Hematopoietic multipotent progenitor cell (in vitro differentiated cells): ENCODE measurements at places on chromosomes 1 and 21. TPM values are rescaled to one million over a fixed set of nuclear protein-coding genes. Genes with fewer than 3 reads are reported as not detected.

DNA sequence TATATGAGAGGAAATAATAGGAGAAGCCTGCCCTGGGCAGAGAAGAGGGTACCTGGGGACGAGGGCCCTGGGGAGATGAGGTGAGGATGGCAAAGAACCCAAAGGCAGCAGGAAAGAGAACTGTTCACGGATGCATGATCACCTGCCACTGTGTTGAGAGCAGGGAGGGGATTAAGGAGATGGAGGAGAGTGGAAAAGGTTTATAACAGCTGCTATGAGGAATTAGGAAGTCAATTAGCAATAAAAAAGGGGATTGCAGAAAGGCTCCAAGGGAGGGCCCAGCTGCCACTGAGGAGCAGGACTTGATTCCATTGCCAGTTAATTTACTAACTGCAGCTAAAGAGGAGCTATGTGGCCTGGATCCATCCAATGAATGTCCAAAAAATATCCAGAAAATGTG is 61.1 kb downstream of the GFI1 start:
- DNase-seq: no peak

DNA sequence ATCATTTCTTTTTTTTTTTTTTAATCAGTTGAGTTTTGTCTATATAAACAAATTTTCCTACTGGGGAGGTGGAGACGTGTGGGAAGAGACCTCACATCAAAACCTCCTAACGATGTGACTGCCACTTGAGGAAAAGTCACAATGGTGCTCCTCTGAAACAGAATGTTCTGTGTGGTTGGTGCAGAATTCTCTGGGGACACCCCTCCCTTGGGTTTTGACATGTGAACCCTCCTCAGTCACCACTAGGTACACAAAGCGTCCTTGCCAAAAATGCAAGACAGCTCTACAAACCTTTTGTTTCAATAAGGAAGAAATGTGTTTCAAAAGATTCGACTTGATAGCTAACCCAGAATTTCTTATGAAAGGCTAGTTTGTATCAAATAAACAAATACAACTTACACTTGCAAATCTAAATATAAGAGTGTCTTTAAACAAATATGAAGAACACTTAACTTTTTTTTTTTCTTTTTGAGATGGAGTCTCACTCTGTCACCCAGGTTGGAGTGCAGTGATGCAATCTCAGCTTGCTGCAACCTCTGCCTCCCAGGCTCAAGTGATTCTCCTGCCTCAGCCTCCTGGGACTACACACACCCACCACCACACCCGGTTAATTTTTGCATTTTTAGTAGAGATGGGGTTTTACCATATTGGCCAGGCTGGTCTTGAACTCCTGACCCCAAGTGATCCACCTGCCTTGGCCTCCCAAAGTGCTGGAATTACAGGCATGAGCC is 9.3 kb downstream of the SLC25A24 start:
- DNase-seq: no peak

- DNase-seq: no peak
Measured at GRCh38 chr1:211033921-211034525, 99.9 kb downstream of the KCNH1 start.

DNA sequence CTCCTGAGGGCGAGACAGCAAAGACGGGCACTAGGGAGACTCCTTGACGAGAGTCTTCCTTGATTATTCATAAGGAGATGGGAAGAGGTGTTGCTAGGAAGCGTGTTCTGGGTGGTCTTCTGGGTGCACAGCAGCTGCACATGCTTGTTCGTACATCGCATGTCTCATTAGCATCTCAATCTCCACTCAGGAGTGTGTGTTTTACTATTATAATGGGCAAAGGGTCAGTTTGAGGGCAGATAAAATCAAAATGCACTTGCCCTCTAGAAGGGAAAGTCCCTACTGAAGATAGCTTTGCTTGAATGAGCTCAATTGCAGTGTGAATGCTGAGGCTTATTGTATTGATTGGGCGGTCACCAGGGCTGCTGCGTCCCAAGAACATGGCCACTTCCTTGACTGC is 50.2 kb upstream of the SCCPDH start:
- DNase-seq: no peak

- no peak for DNase-seq
Measured at GRCh38 chr1:166999500-167000055, 10.5 kb downstream of the MAEL start.

GRCh38 chr1:226738995-226739695 is at the start of gene ITPKB:
Gene ITPKB, minus strand, starts transcription at chr1:226739282. Its CDS starts 1,824 bp downstream, at chr1:226737458.
- peak; percentile 91 for DNase-seq

GRCh38 chr1:26700711-26701110 is 4.9 kb downstream of the ARID1A start:
- no peak for DNase-seq

Gene TPTE
- total RNA-seq: not detected

DNA sequence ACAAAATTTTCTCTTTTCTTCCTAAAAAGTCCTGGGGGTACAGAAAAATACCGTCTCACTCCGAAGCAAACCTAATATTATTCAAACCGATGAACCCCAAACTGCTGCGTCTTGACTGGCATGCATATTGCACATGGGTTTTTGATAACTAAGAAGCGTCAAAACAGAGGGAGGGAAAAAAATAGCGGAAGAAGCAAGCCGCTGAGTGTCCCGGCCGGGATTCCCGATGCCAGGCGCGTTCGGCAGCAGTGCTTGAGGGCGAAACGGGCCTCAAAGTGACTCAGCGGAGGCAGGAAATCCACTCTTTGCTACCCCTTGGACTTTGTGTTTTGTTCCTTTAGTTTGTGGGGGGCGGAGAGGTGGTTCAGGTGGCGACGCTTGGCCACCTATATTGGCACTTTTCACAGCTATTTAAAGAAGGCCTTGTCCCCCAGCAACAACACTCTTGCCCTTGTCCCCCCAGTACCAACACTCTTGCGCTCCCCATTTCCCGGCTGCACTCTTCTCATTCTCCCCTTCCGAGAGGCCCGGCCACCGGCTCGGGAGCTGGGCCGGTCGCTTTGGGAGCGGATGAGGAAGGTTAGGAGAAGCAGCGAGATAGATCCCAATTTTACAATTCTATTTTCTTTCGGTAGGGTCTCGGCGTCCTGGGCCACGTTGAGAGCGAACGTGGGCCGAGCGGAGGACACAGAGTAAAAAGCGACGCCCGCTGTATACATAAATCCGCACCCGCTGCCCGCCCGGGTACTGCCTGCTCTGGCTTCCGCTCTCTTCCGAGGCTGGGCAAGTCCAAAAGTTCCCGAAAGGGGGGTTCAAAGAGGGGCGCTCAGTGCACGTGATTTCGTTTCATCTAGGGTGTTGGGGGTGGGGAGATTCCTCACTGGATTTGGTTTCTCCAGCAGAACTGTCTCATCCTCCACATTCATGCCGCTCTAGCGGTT is 2.5 kb downstream of the LMX1A start:
- DNase-seq: no peak

DNA sequence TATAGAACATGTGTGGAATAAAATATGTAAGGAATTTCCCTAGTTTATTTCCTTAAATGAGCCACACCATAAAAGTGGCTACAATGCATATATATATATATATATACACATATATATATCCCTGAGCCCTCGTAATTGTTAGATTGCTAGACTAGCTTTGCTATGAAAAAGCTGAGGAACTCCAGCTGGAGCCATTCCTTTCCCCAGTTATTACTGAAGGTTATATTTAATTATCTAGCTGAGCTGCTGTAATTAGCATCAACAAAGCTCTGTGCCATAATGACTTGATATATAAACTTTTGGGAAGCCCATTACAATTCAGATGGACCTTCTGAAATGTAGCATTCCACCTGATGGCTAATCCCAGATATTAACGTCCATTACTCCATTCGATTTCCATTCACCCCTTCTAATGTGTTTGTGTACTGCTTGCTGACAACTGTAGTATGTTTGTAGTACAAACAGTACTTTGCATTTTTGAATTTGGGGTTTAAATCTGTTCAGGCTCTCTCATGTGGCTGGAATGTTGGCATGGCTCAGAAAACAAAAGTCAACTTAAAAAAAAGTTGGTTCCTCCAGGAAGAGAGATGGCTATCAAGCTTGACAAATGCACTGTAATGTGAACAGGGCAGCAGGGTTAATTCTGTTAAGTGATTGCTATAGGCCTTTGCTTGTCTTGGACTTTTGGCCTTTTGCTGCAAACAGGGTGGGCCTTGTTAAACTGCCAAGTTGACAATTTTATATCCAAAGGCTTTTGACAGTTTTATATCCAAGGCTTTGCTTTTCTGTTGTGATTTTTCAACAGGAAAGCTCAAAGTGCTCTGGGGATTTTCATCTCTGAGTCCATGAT is 170.0 kb downstream of the LTN1 start:
- DNase-seq: no peak

Gene IL19
- not detected for total RNA-seq

Gene RIPPLY3
- total RNA-seq: under 0.01 TPM

GRCh38 chr1:230818367-230818766 is 50.0 kb downstream of the C1orf198 start:
- DNase-seq: no peak

- DNase-seq: no peak
Measured at GRCh38 chr1:91736715-91737615, 149.0 kb downstream of the TGFBR3 start.

DNA sequence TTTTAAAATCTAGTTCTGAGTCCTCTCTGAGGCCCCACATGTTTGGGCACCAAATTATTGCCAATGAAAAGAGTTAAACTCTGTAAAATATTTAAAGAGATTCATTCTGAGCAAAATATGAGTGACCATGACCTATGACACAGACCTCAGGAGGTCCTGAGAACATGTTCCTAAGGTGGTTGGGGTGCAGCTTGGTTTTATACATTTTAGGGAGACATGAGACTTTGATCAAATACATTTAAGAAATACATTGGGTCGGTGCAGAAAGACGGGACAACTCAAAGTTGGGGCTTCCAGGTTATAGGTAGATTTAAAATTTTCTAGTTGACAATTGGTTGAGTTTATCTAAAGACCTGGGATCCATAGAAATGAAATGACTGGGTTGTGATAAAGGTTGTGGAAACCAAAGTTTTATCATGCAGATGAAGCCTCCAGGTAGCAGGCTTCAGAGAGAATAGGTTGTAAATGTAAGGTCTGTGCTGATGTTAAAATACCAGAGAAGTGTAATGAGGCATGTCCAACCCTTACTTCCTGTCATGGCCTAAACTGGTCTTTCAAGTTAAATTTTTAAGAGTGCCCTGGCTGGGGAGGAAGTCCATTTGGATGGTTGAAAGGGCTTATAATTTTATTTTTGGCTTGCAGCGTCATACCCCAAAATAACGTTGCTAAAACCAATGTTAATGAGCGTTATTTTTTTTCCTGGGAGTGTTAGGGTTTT is 274.9 kb downstream of the NUF2 start:
- no peak for DNase-seq

- DNase-seq: no peak
Measured at GRCh38 chr21:35423709-35424108, 374.6 kb upstream of the RUNX1 start.

Gene TRAF3IP3
- total RNA-seq: 32.9 TPM

Gene DPH5
- total RNA-seq: 29.6 TPM

DNA sequence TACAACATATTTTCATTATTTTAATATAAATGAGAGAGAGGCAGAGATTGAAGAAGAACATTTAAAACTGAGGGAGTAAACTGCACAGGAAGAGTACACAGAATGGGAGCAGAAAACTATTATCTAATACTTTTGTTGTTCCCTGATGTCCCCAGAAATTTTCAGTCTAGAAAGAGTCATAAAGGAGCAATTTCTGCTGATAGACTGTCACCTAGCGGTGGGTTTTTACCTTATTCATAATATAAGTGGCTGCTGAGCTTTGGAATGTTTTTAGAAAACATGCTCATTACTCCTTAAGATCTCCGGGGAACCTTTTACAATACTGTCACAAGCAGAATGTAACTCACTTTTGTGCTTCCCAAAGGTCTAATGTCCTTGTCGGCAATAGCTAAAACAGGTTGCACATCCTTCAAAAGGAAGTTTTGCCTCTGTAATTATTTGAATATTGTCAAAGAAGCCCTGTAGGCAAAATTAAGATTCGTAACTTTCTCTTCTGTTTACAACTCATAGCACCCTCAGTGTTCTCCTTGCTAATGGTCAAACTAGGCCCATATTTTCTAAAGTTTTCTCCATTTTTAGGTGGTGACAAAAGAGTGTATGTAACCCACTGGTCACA is 4.9 kb upstream of the NPL start:
- DNase-seq: no peak

- DNase-seq: no peak
Measured at GRCh38 chr1:226531360-226532093, 17.0 kb upstream of the STUM start.

DNA sequence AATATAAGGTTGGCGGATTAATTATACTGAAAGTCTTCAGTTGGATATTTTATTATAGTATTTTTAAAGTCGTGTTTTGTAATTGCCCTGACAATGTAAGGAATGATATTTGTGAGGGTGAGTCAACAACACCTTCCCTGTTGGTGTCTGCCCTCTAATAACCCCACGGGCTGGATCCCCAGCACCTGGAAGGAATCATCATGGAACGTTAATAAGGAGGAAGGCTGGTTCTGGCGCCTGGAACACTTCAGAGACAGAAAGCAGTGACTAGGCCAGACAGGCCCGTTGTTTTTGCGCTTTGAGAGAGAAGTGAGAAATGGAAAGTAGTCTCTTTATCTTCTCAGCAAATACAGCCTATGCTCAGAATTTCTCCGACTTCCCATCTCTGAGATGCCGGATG is 31.6 kb downstream of the TEX35 start:
- no peak for DNase-seq

GRCh38 chr1:190170321-190170720 is 307.3 kb downstream of the BRINP3 start:
- DNase-seq: no peak

DNA sequence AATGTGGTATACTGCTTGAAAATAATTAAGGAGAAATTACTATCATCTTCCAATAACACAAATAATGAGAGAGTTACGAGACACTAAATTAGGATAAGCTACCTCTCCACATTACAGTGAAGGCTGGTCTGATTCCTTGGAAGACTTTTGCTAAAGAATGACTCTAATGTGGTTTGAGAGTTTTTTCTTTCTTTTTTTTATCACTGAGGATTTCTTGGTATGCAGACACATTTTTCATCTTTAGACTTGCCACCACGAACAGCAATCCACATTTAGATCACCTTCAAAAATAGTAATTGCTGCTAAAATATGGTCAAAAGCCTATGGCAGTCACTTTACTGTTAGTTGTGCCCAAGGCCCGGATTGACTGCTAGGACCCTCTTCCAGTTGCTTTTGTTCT is 16.6 kb upstream of the TMEM35B start:
- no peak for DNase-seq

- DNase-seq: no peak
Measured at GRCh38 chr1:183144752-183145151, 41.3 kb upstream of the LAMC2 start.

GRCh38 chr1:231395076-231395997 is 26.8 kb downstream of the EGLN1 start:
- DNase-seq: no peak

GRCh38 chr1:201176940-201177339 is 13.7 kb upstream of the IGFN1 start:
- DNase-seq: no peak

DNA sequence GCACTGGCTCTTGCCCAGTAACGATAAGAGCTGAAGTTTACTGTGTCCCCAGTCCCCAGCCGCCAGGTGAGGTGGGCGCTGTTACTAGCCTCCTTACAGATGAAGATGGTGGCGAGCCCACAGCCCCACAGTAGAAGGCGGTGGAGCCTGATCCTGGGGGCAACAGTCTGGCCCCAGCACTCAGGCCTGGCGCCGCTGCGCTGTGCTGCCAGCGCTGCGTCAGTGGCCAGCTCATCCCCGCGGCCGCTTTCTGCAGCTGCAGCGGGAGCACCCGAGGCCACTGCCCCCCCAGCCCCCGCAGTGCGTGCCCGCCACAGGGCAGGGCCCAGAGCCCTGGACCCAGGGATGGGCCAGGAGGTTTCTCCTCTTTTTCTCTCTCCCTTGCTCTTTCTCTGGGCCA is 13.3 kb downstream of the H6PD start:
- DNase-seq: no peak

GRCh38 chr21:28669971-28670653 is 322.6 kb downstream of the LTN1 start:
- DNase-seq: no peak
